ENCODE measurements at places on chromosomes 3 and 15.
A peak's percentile ranks its signal among the peaks of the same experiment; 100 is the strongest.

DNA sequence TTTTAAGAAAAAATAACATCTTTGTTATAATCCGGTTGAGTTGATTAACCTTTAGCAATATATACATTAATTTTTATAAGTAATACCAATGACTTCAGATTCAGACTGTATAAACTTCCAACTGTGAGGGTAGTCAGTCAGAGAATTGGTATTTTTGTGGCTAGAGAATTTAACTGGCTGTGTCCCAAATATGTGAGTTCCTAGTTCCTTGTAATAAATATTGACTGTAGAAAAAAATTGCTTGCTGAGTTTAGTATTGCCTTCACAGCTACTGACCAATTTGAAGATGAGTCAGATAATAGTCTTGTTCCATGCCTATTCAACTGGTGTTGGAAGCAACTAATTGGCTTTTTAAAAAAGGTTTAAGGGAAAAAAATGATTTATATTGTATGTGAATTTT, 210.8 kb downstream of the GAP43 start:
- no peak for DNase-seq

- no peak for DNase-seq
Measured at GRCh38 chr15:30941520-30941919, 37.8 kb downstream of the FAN1 start.

- no peak for DNase-seq
Measured at GRCh38 chr3:15527031-15527459, 5.5 kb upstream of the COLQ start.

DNA sequence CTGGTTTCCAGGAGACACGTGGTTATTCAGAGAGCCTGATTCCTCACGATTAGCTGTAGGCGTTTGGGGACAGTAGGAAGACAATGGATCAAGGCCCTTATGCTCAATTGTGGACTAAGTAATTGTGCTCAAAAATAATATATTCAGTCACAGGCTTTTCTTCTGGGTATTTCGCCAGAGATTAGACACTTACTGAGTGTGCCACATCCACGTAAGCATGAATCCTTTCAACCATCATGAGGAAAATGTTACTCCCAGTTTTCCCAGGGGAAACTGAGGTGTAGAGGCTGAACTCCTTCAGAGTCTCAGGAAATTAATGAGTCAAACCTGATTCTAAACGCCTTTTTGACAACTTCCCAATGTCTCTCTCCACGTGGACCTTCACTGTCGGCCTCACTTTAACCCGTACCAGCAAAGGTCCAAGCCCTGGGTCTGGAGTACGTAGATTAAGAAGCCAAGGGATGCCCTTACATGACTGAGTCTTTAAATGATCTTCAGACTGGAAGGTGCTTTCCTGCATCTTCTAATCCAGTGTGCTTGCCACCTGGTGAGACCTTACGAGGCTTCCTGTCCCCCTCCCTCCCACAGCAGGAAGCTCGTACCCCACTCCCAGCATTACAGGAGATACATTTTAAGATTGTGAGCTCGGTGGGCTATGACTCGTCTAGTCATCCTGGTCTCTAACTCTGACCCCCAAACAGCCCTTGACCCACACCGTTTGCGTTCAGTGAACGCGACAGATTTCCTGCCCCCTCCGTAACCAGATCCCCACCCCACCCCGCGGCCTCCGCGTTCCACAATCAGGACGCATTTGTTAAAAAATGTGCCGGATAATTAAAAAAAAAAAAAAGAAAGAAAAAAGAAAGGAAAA, 1.7 kb downstream of the PKM start:
- peak; percentile 51 for DNase-seq
